ACHN (cell line): ENCODE measurements at places on chromosomes 7 and 10.

DNA sequence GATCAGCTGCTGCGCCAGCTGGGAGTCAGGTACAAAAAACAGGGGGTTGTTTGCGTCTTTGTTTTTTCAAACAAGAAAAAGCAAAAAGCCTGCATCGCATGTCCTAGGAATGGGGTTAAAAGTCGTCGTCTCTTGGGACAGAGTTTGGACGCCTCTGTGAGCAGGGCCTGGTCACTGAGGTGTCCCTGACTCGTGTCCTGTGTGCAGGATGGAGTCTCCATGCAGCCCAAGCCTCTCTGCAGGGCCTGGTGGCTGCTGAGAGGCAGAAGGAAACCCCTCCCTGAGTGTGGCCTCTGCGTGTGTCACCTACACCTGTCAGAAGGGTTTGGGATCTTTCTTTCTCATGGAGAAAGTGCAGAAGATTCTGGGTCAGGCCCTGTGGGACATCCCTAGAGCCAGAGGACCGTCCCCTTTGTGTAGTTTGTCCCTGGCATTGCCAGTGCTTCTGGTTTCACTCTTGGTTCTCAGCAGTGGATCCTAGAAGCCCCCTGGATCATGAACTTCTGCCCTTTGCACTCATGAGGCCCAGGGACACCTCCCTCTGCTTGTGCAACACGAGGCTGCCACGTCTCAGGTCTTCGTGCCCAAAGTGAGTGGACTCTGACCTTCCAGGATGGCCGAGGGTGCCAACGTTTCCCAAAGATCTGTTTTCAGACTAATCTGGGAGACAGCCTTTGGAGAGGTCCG, 75.0 kb downstream of the PRKAG2 start:
- DNase-seq, result no peak

DNA sequence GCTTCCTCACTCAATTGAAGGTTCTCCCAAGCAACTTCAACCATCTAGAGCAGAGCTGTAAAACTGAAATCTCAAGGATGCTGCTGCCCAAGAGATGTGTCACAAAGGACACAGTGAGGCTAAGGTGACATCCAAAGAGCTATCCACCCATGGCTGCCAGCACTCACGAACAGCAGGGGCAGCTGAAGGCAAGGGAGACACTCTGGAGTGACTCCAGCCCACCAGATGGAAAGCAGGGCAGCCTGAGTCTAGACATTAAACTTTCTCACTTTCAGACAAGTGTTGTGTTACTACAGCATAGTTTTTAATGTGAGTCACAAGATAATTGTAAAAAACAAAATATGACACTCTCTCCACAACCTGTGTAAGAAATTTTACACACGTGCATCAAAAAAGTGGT, 113.5 kb downstream of the LARP4B start:
- DNase-seq, result no peak

DNA sequence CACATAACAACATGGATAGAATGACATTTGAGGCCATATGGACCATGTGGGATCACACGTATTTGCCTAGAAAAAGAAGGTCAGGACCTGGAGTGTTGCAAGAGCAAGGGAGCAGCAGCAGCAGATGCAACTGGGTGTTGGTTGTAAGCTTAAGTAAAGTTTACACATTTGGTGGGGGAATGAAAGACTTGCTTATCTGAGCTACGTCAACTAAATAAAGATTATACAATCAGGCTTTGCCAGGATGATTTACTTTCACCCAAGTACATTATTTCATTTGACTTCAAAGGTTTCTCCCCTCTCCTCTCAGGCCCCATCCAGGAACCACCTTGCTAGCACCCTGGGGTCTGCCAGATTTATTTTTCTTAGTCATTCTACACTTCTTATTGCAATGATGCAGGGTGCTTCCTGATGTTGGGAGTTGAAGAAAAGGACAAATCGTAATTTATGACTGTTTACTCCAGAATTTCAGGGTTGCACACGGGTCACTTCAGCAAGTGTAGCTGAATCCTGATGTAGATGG, 591.9 kb upstream of the IGFBP3 start:
- DNase-seq, result no peak

GRCh38 chr10:106973288-106973687, 191.2 kb downstream of the SORCS1 start:
- no peak for DNase-seq

DNA sequence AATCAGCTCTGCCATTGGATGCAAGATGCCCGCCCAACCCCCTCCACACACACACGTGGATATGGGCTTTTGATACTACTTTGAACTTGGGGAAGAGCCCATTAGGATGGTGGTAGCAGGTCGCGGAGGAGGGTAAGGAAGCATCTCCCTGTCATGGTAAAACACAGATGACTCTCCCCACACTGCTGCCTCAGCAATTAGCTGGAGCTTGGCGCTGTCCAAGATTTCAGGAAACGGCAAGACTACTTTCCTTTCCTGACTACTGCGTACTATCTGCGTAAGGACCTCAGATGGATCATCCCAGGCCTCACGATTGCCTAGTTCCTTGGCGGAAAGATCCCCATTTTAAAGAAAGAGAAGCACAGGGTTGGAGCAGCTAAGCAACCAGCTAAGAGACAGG, 134.3 kb downstream of the C10orf90 start:
- DNase-seq, result no peak

DNA sequence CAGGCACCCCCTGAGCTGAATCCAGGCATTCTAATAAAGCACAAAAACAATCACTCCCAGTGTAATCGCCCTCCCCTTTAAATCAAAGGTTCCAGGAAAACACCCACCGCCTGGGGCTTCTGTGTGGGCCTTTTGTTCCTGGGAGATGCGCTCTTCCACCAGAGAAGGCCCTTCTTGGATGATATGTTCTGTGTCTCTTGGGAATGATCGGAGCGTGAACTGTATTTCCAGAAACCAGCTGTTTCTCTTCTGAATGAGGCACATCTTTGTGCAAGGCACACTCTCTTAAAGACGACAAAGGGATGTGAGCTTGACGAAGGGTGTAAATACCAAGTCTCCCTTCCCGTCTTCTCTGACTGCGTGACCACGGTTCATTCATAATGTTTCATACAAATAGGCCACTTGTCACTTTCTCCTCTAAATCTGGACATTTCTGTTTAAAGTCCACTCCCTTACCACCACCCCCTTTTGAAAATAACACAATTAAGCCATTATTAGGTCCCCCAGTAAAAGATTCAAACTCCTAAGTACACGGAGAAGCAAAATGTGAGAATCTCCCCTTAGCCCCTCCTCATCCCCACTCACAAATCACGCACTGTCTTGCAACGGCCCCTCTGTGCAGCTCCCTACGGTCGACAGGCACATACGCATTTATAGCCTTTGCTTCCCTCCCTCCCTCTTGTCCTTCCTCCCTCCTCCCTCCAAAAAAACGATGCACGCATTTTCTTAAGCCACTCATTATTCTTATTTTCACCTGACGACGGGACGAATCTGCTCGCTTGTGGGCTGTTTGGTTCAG, 45.6 kb upstream of the ENO4 start:
- DNase-seq, result no peak

DNA sequence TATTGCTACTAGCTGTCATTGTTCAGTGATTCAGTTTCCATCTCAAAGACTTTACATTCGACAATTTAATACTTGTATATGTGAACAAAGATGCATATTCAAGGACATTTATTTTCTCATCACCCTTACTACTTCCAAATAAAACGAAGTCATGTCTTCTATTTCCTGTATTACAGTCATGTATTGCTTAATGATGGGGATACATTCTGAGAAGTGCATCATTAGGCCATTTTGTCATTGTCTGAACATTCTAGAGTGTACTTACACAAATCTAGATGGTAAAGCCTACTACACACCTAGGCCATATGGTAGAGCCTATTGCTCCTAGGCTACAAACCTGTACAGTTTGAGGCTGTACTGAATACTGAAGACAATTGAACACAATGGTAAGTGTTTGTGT, 6.5 kb downstream of the C10orf95 start:
- DNase-seq, result no peak

- DNase-seq, result no peak
These were observed 99.0 kb downstream of the GNAT3 start for GRCh38 chr7:80412842-80413241.

DNA sequence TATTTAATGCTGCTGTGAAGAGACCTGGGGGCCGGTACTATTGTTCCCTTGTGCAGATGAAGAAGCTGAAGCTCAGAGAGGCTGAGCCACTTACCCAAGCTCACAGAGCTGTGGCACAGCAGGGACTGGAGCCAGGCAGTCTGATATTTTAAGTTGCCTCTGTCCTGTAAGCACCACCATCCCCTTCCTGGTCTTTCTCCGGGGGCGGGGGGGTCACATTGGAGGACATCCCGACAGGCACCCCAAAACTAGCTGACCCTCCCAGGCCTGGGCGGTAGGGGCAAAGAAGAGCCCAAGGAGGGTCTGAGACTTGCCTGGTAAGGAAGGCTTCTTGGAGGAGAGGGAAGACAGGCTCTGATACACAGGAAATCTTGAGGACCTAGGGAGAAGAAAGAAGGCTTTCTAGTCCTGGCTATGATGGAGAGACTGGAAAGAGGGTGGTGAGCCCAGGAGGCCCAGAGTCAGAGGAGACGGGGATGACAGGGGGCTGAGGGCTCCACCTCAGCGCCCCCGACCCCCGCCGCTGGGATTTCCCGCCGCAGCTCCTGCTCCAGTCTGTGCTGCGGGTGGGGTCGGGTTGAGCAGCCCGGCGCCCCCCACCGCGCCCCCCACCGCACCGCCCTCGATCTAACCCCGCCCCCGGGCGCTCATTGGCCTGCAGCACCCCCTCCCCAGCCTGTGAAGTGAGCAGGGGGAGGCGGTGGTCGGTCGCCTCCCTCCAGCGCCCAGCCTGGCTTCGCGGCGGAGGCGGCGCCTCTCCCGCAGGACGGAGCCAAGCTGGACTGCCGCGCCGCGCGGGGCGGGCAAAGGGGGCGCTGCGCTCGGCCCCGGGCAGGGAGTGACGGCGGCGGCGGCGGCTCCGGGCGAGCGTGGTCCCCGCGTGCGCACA, at the start of gene ADCYAP1R1:
ADCYAP1R1 (plus strand) TSS at position 711 of the 889 bp plus-strand sequence. CDS start 10,957 bp downstream, outside the sequence.
- no peak for DNase-seq

DNA sequence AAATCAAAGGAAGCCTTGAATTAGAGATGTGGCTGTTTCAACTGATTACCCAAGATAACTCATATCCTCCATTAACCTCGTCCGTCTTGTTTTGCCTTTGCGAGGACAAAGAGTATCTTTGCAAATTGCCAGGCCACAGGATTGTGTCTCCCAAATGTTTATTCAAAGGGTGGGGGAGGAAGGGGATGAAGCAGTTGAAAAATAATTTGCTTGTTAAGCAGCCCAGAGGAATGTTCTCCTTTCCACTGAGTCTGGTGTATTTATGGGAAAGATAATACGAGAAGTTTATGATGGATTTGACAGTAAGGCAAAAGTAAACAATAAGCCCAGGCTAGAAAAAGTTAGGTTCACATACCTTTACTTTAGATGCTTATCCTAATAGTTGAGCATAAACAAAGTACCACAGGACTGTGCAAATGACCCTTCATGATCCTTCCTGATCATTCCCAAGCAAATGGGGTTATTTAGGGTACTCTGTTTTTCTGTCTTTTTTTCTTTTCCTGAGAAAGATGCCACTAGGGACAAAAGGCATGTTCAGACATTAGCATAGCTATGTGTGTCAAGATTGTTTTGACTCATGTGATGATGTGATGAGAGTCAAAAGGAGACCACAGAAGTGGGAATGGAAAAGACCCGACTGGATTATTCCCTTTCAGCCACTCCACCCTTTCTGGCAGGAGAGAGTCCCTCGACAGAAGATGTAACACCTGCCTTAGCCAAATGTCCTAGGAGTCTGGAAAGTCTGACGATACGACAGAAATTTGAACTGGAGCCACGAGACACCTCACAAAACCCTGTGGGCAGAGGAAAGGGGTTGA, 243.0 kb upstream of the GLI3 start:
- DNase-seq, result no peak

GRCh38 chr10:86968994-86969355, 693 bp downstream of the ADIRF start:
- no peak for DNase-seq

GRCh38 chr10:122854648-122855047, 9.0 kb upstream of the CUZD1 start:
- peak; percentile 72 for DNase-seq

DNA sequence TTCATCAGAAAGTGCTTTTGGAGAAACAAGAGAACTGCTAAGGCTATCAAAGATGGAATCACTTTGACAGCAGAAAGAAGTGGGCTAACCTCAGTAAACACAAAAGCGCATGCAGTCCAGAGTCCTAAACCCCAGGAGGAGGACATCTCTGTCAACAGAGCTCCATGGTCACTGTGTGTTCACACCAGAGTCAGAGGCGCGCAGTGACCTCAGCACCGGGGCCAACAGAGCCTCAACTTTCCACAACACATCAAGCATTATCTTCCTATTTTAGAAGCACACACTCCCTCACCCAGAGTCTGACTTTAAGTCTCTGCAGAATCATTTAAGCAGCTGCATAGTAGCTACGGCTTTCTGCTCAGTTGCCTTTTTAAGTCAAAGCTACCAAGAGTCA, 195.3 kb downstream of the DIP2C start:
- DNase-seq, result no peak

GRCh38 chr7:129990403-129991192, 37.8 kb upstream of the UBE2H start:
- DNase-seq, result no peak

DNA sequence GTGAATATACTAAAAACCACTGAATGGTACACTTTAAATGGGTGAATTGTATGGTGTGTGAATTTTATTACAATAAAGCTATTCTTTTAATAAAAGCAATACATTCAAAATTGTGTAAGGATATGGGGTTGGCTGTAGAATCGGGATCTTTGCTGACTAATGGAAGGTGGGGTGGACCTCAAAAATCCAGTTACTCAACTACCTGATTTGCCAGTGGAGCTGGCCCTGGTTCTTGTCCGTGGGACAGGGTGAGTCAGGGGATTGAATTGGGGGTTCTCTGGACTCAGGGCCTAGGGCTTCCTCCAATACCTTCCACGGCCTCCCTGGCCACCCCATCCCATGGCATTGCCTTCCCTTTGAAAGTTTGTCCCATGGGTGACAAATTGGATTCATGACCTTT, 13.5 kb upstream of the RABGEF1 start:
- DNase-seq, result no peak

GRCh38 chr7:127154958-127155357, 97.8 kb downstream of the GRM8 start:
- no peak for DNase-seq

- DNase-seq, result no peak
These were observed 596.3 kb downstream of the PTPRN2 start for GRCh38 chr7:157991351-157991750.

DNA sequence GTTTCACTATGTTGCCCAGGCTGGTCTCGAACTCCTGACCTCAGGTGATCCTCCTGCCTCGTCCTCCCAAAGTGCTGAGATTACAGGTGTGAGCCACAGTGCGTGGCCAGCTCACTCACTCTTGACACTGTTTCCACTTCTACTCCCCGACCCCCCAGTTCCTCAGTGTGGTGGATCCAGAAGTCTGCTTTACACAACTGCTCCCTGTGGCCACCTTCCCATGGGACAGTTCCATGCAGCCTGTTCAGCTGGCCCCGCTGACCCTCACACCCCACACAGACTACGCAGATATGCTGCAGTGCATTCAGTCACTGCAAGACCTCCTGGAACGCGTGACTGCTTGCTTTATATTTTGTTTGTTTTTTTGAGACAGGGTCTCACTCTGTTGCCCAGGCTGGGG, 86.4 kb downstream of the SEPTIN14 start:
- no peak for DNase-seq

- no peak for DNase-seq
These were observed 45.8 kb downstream of the ZNF800 start for GRCh38 chr7:127346575-127347256.

GRCh38 chr7:14071045-14071444, 81.6 kb upstream of the ETV1 start:
- DNase-seq, result no peak
